ENCODE measurements at places on chromosomes 5 and 9.

GRCh38 chr9:72592502-72593403, 71.3 kb downstream of the TMC1 start:
- DNase-seq: peak; percentile 50

- peak; percentile 84 for DNase-seq
Measured at GRCh38 chr5:96662725-96663518, 746 bp downstream of the CAST start.

DNA sequence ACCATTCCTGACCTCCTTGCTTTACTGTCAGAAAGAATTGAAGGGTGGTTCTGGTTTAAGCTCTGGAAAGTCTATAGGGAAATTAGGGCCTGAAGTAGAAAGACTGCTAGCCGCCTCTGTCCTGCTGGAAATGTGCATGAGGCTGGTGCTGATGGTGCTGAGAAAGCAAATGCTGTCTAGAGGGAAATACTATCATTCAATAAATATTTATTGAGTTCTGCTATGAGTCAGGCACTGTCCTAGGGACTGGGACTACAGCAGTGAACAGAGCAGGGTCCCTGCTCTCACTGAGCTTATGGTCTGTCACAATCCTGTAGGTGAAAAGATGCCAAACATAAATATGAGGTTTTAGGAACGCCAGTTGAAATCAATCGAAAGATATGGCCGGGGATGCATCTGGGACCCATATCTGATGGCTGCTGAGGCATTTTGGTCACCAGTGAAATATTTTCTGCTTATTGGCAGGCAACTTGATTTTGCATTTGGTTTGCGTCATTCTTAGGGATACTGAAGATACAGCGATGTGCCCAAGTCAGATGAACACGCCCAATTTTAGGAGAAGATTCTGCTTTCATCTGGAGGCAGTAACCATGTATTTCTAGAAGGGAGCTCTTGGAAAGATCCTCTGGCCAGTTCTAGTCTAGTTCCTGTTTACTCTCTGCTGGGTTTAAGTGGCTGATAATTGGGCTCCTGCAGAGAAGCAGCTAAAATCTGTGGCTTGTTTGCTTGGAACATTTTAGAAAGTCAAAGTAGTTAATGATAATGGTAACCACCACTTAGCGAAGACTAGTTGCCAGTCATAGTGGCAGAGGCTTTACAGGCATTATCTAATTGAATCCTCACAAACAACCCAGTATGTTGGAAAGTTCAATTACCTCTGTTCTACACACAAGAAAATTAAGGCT, 73.3 kb downstream of the INSYN2B start:
- no peak for DNase-seq

GRCh38 chr9:92066168-92066567, 49.0 kb downstream of the SPTLC1 start:
- no peak for DNase-seq

DNA sequence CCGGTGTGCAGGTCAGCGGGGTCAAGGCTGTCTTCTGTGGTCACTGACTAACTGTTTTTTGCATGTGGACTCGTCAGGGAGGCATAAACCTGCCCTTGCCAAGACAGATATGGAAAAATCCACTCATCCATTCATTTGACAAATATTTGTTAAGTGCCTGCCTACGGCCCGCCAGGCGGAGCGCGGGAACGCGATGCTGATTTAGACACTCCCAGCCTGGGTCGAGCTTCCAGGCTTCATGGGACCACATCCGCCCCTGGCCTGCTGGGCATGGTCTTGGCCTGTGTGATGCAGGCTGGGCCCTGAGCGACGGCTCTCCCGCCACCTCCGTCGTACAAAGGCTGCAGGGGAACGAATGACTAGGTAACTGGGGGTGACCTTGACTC, 18.1 kb downstream of the MYMK start:
- no peak for DNase-seq

DNA sequence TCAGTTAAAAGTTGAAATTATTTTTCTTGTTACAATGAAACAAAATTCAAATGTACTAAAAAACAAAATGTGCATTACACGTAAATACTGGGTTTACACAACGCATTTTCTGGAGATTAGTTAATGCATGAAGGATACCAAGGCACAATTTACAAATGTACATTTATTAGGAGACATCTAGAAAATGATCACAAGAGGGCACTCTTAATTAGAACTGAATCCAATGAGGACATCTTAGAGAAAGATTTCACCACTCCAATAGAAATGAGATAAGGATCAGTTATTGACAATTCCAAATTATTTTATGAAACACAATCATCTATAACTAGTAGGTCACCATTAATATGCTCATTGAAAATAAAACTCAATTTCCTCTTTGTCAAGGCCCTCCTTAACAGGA, 36.6 kb upstream of the CDH12 start:
- DNase-seq: no peak

DNA sequence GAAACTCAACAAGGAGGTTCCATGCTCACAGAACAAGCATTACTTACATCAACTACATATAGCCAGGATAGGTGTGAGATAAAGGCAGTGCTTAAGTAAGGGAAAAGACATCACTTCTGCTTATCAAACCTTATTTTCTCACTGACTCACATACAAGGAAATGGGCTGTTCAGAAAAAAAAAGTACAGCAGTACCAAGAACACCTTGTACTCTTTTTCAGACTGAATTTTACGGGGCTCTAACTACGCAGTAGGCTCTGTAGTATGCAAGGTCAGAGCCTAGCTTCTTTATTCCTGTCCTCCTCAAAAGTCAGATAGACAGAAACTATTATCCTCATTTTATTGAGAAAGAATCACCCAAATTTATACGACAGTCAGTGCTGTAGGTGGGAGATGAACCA, 5.8 kb downstream of the PSMB7 start:
- DNase-seq: no peak

DNA sequence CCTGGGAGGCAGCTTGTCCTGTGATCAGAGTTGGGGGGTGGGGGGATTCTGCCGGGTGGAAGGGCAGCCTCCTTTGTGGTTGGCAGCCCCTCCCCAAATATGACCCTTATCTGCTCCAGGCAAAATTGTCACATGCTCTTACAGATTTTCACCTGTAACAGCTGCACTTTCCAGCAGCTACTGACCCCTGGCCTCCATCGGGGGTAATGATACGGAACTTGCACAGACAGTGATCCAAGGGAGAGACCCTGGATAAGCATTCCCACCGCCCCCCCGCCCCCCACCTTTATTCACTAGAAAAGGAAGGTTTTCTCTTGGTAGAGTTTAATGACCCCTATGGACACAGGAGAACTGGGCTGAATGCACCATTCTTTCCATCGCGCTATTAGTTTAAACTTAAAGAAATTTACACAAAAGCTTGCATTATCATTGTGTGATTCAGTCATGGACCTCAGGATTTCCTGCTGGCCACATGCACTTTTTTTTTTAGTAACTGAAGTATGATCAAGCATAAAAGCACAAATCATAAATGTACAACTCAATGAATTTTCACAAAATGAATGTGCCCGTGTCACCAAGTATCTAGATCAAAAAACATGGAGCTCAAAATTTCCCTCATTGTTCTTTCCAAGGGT, 10.7 kb upstream of the ZBTB34 start:
- DNase-seq: no peak

All from activated CD4-positive, alpha-beta T cell treated with anti-CD3 and anti-CD28 coated beads, Interleukin-2, amount 10 ng/mL, durations not matched to agents 7 days and 5 days (primary cell).